ENCODE measurements at places on chromosomes 3 and 15.

GRCh38 chr15:20353966-20354883, 187.4 kb downstream of the GOLGA6L6 start:
- DNase-seq: no peak

DNA sequence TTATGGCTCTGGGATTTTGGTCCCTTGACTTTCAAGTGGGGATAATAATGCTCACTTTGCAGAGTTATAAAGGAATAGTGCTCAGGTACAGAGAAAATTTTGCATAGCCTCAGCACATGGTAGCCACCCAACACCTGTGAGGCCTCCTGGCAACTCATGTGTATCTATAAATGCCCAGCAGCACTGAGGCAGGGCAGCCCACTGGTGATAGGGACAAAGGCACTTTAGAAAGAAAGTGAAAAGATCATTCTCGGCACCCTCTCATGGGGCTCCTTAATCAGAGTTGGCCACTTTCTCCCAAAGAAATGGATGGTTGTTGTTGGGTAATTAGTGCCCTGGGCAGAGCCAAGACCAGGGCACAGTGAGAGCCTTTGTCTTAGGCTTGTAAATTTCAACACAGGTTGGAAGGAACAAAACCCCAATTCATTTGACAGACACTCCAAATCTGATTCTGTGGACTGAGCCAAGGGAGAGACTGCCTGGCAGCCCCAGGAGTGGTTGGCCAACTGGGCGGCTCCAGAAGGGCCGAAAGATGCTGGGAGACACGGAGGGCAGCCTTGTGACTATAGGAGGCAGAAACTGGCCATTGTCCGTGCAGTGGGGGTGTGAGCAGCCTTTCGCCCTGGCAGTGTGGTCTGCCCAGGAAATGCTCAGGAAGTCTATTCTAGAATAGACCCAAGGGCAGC, 213.2 kb upstream of the RGMA start:
- DNase-seq: no peak

DNA sequence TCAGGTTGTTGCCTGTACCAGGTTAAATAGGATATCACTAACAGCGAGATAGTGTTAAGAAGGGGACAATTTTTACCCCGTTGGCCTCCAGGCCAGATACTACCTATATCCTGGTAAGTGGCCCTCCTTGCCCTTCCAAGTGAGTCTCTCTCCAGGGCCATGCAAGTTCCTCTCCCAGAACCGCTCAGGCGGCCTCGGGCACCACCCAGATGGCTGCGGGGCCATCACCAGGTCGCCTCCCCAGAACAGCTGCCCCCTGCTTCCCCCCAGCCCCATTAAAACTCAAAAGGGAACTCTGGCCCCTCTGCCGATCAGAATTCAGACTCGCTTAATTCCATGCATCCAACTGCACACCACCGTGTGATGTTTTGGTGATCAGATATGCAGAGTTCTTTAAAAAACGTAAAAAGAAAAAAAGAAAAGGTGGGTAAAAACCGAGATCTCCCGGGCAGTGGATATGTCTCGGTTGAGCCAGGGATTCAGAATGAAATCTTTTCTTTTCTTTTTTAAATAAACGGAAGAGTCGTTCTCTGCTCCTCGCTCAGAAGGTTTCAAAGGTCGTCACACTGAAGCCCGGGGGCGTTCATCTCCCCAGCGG, 1.9 kb upstream of the TRIM71 start:
- DNase-seq: no peak

- peak; percentile 60 for DNase-seq
Measured at GRCh38 chr3:187783098-187783497, 37.8 kb upstream of the BCL6 start.

GRCh38 chr3:152235709-152236298, 32.9 kb upstream of the MBNL1 start:
- peak; percentile 57 for DNase-seq

GRCh38 chr15:45588219-45588875, 1.2 kb downstream of the BLOC1S6 start:
- no peak for DNase-seq

- no peak for DNase-seq
Measured at GRCh38 chr3:30666572-30667279, 60.3 kb downstream of the TGFBR2 start.

- DNase-seq: no peak
Measured at GRCh38 chr3:174220775-174221554, 638.2 kb upstream of the NAALADL2 start.

DNA sequence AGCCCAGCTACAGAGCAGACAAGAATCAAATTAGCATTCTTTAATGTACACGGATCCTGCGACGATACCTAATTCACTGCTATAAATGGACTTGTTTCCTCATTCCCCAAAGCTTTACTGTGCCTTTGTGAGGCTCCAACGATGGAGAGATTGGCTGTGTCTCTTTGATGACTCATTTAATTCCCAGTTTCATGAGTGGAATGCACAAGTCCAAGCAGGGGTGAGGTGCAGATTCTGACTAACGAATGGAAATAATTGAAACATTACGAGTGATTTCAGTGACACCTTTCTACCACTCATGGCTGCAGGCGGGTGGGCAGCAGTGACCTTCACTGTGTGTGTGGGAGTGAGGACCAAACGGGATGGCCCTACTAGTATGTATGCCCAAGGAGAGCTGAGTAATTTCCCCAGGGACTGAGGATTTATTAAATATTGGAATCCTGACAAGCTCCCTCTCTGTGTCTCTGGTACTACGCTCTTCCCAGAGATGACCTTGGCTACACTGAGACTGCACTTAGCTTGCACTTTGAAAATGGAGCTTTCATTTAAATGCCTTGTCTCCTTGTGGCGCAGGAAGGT, 156.7 kb downstream of the CACNA2D3 start:
- peak; percentile 6 for DNase-seq

DNA sequence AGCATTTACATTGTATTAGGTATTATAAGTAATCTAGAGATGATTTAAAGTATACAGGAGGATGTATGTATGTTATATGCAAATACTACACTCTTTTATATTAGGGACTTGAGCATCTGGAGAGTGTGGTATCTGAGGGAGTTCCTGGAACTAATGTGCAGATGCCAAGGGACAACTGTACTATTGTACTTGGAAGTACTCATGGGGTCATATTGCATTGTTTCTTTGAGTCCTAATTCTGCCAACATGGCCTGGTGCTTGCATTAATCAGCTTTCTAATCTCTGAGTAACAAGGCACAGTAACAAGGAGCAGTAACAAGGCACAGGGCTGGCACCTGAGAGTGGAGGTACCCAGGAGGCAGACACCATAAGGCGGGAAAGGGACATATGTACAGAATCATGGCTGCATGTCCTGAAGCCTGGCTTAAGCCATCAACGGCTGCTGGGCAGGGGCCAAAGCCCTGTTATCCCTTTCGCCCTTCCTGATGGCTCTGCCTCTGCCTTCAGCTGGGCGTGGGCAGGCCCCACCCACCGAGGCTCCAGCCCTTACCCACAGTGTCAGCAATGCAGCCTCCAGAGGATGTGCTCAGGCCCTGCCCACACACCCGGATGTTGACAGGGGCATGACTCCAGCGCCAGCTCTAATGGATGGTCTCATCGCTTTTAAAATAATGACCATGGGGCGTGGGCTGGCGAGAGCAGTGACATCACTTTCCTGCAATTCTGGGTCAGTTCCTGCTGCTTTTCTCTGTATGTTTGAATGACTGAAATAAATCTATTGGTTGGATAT, 22.9 kb downstream of the CEMIP start:
- DNase-seq: no peak

GRCh38 chr15:25673972-25674371, 189.2 kb downstream of the ATP10A start:
- DNase-seq: no peak

GRCh38 chr3:4359805-4360502, 56.8 kb downstream of the SETMAR start:
- no peak for DNase-seq

DNA sequence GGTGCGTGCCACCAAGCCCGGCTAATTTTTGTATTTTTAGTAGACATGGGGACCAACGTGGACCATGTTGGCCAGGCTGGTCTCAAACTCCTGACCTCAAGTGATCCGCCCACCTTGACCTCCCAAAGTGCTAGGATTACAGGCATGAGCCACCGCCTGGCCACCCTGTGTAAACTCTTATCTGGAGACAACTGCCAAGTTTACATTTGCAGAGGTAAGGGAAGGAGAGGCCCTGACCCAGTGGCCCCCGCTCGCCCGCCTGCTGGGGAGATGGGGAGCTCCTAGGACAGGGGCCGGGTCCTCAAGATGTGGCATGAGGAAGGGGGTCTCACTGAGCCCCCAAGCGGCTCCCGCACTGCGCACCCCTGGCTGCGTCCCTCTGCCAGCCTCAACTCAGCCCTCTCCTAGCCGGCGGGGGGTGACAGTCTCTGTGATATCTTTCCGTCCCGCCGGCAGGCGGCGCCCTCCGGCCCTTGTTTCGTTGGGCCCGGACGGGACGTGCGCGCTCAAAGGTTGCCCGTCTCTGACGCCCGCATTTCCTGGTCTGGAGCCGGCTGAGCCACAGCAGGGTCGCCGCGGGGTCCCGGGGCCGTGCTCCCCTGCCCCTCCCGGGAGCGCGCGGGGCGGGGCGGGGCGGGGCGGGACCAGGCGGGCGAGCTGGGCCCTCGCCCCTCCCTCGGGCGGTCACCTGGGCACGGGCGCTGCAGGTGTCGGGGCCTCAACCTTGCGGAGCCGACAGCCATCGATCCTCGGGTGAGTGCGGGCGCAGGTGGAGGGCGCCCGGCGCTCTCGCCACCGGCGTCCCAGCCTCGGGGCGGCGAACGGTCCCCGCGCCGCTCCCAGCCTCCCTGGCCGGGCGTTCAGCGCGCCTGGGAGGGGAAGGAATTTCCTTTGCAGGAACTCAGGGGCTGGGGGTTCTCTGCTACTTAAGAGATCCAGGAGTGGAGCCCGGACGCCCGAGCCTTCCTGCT, at the start of gene GPR160:
Gene GPR160 (plus strand): TSS at position 533 of the 971 bp plus-strand sequence. CDS start 45,978 bp downstream, outside the sequence.
- peak; percentile 36 for DNase-seq

GRCh38 chr3:174533286-174533685, 325.8 kb upstream of the NAALADL2 start:
- no peak for DNase-seq

DNA sequence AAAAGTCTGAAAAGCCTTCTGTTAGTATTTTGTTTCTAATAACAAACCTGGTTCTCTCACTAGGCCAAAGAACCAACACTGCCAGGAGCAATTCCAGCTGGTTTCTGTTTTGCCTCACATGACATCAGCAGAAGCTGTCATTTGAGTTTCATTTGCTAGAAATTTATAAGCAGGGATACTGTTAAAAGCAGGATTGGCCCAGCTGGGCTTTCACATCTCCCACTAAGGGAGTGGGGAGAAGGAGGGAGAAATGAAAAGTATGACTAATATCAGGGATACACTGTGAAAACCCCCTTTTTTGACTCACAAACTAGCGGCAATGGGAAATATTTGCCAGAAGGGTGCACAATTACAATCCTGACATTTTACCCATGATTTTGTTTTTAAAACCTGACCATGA, 5.3 kb downstream of the CCDC80 start:
- no peak for DNase-seq

- DNase-seq: no peak
Measured at GRCh38 chr3:13865581-13865980, 14.3 kb downstream of the WNT7A start.

- DNase-seq: no peak
Measured at GRCh38 chr3:114033721-114034120, 22.6 kb downstream of the CCDC191 start.

DNA sequence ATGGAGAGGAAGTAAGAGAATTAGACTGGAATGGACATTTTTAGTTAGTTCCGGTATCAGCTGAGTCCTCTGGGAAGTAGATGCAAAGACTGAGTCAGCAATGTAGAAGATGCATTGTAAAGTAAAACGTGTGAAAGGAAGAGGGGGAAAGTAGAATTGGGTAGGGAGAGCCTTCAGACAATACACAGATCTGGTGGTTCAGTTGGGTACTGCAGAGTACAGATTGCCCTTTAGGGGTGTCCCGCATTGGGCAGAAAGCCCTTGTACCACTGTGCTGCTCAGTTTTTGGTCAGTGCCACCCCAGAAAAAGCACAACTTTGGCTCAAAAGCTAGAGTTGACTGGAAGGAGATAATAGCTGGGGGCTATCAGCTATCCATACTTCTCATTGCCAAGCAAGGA, 247.4 kb downstream of the KBTBD8 start:
- no peak for DNase-seq

DNA sequence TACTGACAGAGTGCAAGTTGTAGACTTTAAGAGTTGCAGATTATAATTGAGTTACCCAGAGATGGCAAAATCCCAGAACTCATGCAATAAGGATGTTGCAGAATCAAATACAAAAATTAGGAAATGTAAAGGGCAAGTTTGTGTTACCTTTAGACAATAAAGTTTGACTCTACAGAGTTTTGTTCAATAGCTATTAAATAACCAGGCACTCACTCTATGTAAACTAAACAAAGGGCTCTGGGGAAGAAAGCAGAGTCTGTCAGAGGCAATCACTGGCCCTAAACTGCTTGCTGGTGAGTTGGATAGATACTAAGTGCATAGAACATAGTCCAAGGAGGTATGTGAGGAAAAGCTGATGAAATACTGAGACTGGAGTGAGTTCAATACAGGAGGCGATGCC, 40.0 kb upstream of the PLCL2 start:
- no peak for DNase-seq

DNA sequence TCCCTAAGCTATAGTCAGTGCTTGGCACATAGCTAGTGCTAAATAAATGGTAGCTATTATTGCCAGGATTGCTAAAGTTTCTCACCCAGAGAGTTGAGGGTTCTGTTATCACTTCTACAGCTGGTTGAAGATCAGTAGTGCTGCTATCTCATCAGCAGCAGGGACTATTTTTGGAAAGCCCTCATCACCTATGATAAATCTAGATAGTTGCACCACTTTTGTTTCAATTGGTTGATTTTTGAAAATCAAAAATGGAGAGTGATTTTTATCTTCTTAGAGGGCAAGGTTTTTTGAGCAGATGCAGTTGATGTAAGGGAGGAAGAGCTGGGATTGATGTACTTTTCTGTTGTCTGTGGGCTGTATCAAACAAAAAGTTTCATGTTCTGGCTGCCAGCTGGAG, 101.6 kb downstream of the ST6GAL1 start:
- DNase-seq: no peak

GRCh38 chr15:76245072-76245610, 66.1 kb downstream of the ETFA start:
- DNase-seq: no peak

DNA sequence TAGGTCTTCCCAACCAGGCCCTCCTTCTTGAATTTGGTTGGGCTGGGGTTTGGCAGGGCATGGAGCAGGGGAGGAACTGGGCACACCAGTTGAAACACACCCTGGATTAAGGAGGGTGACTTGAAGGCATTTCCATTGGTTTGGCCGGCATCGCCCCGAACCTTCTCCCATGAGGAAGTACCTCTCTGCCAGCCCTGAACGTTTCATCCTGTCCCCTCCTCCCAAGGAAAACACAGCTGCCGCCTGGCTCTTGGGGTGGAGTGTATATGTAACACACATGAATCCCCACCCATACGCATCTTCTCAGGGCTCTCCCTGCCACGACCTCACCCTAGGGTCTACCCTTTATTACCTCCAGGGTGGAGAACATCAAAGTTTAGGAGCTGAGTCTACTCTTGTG, 14.6 kb downstream of the UBAP1L start:
- DNase-seq: no peak

DNA sequence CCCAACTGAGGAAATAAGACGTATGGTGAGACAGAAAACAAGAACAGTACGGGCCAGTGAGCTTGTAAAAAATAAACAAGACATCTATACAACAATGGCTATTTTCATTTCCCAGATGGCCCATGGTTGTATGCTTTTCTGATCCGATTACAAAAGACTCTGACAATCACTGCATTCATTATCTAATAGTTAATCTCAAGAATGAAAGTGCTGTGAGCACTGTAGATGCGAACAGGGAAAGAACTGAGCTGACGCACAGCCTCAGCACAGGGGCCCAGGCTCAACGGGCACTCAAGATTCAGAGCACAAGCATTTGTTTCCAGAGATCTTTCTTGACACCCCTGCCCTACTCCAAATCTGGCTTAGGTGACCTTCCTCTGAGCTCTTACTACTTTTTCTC, 6.9 kb downstream of the MTMR10 start:
- no peak for DNase-seq
